Activated CD4-positive, alpha-beta T cell treated with anti-CD3 and anti-CD28 coated beads for 4 hours (primary cell): ENCODE measurements at places on chromosomes 3 and 15.
A peak's percentile ranks its signal among the peaks of the same experiment; 100 is the strongest.

GRCh38 chr15:88835646-88836045 is 32.4 kb downstream of the ACAN start:
- DNase-seq, result no peak

DNA sequence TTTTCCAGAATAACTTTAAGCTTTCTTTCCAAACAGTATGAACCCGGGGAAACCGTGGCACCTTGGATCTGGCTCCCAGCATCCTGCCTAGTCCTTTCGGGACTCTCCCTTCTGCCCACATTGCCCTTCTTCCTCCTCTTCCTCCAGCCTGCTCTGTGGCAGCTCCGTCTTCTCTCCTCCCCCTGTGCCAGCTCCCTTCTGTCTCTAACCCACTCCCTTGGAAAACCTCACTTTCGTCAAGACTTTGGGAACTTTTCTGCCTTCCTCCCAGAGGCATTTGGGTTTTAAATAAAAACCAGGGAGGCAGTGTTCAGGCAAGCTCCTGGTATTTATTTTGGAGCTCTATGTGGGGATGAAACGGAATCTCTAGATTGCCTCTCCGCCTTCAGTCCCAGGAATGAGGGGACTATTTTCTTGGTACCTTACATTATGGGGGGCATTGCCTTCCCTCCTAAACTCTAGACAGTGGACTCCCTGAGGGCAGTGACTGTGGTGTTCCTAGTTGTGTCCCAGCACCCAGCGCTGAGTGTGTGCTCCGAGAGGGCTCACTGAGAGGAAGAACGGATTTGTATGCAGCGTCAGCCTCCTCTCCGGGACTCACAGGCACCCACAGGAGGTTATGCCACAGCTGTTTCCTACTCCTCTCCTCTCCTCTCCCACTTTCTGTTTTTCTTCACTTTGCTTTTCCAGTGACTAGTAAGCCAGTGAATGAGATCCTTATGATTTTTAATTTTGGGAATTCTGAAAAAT is 105.4 kb upstream of the MRPS22 start:
- no peak for DNase-seq

DNA sequence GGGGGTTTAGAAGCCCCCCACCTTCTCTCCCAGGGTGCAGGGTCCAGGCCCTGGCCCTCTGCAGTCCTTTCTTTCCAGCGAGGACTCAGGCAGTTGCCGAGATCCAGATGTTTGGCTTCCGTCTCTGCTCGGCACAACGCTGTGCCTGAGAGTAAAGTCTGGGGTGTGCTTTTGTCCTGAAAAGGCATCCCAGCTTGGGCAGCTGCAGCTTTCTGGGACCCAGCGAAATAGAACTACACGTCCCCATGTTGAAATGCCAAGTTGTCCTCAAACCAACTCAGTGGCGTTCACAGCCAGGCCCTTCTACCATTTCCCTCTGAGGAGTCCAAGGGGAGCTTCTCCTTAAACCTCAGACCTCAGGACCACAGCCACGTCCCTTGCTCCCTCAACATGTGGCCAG is 23.1 kb downstream of the FGD5 start:
- no peak for DNase-seq

- no peak for DNase-seq
Measured at GRCh38 chr3:170024581-170024980, 13.2 kb upstream of the GPR160 start.

DNA sequence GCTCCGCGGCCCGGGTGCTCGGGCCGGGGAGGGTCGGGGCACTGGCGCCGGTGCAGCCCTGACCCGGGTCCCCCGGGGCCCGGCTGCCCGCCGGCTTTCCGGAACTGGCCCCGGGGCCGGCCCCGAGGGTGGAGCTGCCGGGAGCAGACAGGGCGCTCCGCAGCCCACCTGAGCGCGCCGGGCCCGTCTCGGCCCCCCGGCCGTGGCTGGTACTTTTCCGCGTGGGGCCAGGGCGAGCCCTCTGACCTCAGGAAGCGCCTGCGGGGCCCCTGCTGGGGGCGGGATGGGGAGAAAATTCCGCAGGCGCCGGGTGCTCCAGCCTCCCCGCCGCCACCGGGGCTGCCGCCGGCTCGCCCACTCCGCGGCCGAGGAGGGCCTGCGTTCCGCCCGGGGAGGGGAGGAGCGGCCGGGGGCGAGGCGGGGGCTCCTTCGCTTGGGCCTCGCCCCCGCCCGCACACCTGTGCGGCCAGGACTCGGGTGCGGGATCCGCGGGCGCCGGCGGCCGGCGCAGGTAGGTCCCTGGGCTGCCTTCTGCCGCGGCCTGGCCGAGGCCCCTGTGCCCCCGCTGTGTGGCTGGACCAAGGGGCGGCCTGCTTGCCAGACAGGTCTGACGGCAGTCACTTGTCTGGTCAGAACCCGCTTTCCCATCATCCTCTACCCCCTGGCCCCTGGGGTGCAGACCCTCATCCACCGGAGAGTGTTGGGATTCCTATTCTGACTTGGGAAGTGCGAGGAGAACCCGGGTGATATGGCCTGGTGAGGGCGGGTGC is 3.5 kb downstream of the FURIN start:
- DNase-seq, result peak; percentile 52

DNA sequence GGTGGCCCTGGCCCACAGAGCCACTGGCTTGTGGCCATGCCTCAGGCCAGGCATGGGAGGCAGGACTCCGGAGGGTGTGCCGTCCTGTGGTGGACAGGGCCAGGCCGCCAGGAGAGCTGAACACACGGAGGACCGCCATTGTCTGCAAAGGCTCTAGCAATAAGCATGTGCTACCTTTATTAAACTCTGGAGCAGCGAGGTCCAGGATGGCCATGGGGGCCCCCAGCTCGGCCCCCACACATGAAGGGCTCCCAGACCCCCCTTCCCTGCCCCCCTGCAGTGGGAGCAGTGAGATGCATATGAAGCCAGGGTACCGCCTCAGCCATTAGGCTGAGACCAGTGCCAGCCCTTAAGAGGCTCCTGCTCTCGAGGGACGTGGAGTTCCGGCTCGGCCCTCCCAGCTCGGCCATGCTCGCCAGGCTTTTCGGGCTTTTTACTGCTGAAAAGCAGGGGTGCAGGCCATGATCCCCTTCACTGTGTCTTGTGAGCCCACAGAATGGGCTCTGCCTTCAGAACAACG is 2.7 kb downstream of the AMIGO3 start:
- DNase-seq, result no peak

DNA sequence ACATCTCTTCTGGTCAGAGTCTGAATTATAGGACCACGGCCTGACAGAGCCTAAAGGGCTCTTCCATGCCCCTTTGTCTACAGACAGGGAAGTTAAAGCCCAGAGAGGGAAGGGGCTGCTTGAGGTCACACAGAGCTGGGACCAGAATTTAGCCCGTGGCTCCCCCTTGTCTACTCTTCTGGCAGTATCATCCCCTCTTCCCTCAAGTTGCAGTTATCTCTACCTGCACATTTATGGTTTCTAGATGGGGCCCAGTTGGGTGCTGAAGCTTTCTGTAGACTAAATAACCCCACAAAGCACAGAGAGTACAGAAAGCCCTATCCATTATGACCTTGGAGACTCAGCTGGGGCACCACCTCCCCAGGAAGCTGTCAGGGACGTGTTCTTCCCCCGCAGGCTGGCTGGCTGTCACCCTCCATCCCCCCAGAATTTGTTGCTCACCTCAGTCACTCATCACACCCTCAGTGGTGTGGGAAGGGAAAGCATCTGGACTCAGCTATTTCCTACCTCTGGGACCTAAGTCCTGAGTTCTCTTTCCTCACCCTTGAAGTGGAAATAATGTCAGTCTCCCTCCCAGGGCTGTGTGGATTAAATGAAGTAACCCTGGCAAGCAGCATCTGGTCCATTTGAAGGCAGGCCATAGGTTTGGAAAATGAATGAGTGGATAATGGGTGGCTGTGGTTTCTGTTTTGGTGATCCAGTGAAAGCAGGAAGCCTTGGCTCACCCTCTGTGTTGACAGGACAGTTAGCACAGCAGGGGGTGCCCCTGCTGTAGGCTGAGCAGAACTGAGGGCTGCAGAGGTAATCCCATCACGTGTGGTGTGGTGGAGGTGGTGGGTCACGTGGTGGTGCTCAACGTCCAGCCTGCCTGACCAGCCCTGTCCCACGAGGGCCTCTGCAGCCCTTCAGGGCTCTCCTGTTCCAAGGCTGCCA is 16.3 kb downstream of the ACOX2 start:
- no peak for DNase-seq

DNA sequence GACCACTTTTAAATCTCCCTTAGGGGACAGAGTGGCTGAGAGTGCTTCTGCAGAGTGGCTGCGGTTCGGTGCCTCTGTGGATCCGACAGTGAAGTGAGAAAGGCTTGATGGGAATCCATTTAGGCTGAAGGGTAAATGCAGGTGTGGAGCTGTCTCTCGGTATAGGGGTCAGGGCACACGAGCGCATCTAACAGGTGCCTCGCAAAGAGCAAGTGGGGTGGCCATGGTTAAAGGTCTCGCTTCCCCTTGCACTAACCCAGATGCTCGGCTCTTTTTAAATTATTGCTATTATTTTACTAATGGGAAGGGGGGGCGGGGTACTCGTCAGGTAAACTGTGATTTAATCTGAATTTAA is 598 bp upstream of the GJD2 start:
- no peak for DNase-seq

GRCh38 chr15:77034695-77035489 is 36.0 kb downstream of the TSPAN3 start:
- peak; percentile 27 for DNase-seq

DNA sequence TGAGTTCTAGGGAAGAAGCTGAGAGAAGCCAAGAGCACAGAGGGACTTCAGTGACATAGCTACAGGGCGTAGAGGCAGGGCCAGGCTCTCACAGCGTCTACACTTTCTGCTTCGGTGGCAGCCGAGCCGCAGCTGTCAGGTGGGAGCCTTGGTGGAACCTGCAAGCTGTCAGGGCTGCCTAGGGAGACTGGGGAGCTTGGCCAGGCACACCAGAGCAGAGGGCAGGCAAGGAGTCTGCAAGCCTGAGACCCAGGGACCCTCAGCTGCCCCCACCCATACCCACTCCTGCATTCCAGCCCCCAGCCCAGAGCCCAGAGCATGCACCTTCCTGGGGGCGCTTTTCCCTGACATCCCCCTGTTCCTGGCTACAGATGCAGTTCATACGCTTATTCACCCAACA is 13.4 kb upstream of the KLF15 start:
- no peak for DNase-seq

- DNase-seq, result no peak
Measured at GRCh38 chr15:51647128-51647562, 24.6 kb upstream of the DMXL2 start.

DNA sequence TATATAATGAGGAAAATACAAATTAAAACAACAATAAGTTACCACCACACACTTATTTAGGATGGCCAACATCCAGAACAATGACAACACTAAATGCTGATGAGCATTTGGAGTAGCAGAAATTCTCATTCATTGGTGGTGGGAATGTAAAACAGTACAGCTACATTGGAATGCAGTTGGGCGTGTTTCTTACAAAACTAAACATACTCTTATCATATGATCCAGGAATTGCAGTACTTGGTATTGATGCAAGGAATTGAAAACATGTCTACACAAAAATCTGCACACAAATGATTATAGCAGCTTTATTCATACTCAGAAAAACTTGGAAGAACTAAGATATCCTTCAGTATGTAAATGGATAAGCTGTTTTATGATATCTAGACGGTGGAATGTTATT is 594.2 kb downstream of the ZBBX start:
- no peak for DNase-seq

GRCh38 chr3:14691239-14691638 is 16.3 kb downstream of the C3orf20 start:
- no peak for DNase-seq

DNA sequence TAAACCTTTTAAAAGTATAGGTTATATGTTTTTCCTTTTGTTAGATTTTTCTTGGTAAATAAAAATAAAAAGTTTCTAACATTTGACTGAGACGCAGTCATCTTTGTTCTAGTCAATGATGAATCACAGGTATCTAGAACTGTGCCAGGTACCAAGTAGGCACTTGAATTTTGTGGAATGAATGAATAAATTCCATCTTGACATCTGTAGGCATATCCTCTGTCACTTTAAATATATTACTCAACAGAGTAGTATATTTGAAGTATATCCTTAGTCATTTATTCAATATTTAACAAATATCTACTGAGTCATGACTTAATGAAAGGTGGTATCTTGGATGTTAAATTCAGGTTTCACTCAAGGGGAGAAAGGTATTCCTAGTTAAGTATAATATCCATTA is 828.4 kb downstream of the TUSC7 start:
- no peak for DNase-seq
